ENCODE measurements at places on chromosomes 2 and 18.

DNA sequence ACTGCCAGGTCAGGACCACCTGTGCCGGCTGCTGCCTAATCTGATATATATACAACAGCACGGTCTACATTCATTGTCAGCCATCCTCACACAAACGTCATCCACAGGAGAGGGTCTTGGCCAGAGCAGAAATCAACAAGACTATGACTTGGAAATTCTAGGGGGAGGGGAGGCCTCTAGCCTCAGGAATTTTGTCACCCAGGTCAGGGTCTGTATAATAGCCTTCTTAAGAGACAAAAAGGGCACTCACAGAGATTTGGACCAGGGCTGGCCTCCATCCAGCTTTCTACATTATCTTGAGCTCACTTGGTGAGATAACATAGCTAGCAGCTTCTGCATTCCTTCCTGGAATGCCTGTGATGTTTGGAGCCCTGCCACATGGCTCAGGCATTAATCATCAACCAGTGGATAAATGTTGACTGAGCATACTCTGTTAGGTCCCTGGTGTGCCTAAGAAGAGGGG is 50.4 kb upstream of the CTIF start:
- no peak for DNase-seq

GRCh38 chr18:70289351-70290312 is 787 bp downstream of the SOCS6 start:
- DNase-seq = peak; percentile 80

- no peak for DNase-seq
Measured at GRCh38 chr2:235080101-235080500, 128.3 kb downstream of the SH3BP4 start.

- no peak for DNase-seq
Measured at GRCh38 chr2:121195036-121195435, 90.0 kb downstream of the TFCP2L1 start.

GRCh38 chr2:146312899-146313298 is 1531.9 kb upstream of the ACVR2A start:
- peak; percentile 0 for DNase-seq

- no peak for DNase-seq
Measured at GRCh38 chr18:47724186-47724975, 206.1 kb downstream of the SMAD2 start.

DNA sequence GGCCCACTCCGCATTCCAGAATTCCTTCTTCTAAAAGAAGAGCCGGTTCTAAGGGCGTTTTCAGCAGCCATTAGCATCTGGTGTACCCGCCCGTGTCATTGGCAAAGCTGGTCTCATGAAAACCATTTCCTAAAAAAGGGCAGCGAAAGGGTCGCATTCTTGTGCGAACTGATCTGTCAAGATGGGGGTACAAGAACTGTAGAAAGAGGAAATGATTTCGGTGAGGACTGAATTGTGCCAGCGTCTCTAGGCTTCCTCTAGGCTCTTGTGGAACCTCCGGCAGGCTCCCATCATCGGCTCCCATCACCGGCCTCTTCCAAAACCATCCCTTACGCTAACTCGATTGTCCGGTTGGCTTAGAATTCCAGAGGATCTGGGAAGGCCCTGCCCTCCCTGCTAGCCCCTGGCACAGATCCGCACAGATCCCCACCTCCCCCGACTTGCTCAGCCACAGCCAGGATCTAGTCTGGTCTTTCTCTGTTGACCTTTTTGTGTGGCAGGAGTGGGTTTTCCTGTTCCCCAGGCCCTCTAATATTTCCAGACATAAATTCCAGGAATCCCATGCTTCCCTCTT is 1.3 kb downstream of the RAB31 start:
- DNase-seq = peak; percentile 42

DNA sequence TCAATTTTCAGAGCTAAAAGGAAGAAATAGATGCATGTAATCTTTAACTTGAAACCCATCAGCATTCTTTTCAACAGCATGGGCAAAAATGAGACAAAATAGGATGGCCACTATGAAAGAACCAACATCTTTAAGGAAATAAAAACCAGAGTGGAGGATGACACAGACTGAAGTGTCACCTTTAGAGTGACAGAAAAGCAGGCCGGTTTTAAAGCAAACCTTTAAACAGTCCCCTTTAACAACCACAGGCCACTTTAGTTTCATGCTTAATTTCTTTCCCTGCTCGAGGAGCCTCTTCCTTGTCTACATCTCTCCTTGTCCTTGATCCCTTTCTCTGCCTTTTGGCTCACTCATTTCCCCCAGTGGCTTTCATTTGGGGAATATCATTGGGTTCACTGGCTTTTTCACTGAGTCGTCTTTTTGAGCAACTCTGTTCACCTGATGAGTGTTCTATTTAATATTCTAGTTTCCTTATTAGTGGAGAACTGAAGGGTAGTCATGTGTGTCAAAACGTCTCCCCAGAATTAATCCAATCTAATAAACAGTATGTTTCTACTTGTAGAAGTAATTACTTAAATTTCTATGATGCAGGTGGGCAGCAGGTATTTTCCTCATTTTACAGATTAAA is 72.5 kb downstream of the DOCK10 start:
- DNase-seq = no peak

DNA sequence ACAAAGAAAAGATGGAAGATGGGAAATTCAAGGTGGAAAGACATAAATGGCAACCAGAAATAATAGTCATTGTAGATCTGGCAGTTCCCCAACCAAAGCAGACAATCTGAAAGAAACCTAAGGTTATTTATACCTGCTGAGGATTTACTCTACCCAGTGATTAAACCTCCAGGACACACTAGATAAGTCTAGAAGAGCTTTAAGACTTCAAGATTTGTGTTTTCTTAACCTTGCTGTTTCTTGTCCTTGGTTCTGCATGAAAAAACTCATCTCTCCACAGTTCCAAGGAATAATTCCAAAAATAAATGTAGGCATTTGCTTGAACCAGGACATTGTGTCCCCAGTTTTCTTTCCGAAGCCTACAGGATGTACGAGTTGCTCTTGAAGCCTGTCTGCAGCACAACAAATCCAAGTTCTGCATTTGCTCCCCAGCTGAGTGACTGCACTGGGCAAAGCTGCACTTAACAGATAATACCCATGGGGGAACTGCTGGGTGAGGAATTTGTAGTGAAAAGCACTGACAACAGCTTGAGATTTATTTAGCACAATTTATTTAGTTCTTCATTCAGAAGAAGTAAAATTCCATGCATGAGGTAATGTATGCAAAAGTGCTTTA is 19.8 kb downstream of the DTNA start:
- DNase-seq = peak; percentile 64

GRCh38 chr2:38442643-38443541 is 65.8 kb upstream of the ATL2 start:
- peak; percentile 61 for DNase-seq

GRCh38 chr2:164039270-164039669 is 303.5 kb upstream of the FIGN start:
- DNase-seq = no peak

GRCh38 chr2:207128867-207129266 is 36.9 kb downstream of the KLF7 start:
- no peak for DNase-seq

GRCh38 chr2:157933160-157933920 is 57.2 kb upstream of the ACVR1 start:
- DNase-seq = peak; percentile 57

GRCh38 chr2:239570216-239570925 is 169.6 kb upstream of the HDAC4 start:
- no peak for DNase-seq

Data from NCI-H69 (cell line).